Stimulated activated CD4-positive, alpha-beta T cell treated with anti-CD3 and anti-CD28 coated beads, Interleukin-15, amount 100 ng/mL, for 1 hour (primary cell): ENCODE measurements at places on chromosomes 3 and 15.

DNA sequence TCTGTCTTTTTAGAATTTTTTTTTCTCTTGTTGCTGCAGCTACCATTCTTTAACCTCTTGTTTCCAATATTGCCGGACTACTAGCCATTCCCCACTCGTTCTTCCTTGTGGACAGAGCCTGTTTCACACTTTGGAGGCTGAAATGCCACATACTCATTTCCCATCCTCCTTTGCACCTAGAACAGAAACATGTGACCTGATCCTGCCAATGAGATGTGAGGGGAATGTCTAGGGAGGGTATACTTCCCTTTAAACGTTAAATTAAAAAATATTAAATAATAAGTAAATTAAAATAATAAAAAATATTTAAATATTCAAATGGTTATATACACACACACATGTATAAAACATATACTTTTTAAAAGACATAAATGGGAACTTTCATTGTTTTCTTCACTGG, 20.6 kb upstream of the MDFIC2 start:
- DNase-seq: no peak

DNA sequence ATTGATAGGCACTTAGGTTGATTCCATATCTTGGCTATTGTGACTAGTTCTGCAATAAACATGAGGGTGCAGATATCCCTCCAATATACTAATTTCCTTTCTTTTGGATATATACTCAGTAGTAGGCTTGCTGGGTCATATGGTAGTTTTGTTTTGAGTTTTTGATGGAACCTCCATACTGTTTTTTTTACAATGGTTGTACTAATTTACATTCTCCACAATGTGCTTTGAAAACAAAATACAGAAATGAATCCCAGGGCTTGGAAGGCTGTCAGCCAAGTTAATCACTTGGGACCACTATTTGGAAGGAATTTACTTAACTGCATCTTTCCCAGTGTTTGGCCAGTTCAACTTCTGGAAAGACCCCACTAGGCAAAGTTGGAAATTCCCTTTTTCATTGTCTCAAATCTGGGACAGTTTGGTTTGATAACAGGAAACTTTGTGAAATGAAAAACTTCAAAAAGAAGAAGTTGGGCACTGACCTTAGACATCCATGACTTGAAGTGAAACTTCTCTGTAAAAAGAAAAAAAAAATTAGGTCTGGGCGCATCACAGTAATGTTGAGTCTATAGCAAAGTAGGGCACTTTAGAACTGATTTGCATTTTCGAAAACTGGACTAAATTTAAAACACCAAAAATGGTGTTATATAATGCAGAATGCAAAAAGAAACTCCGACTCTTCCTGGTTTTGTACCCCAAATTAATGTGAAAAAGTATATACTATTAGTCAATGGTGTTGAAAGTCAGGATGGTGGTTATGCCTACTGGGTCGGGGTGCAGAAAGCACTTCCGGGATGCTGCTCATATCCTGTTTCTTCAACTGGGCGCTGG, 6.0 kb downstream of the CTSH start:
- no peak for DNase-seq

GRCh38 chr3:37348736-37349396, 174.5 kb upstream of the LRRFIP2 start:
- DNase-seq: no peak

GRCh38 chr3:141429371-141430035, 57.3 kb upstream of the RASA2 start:
- no peak for DNase-seq

DNA sequence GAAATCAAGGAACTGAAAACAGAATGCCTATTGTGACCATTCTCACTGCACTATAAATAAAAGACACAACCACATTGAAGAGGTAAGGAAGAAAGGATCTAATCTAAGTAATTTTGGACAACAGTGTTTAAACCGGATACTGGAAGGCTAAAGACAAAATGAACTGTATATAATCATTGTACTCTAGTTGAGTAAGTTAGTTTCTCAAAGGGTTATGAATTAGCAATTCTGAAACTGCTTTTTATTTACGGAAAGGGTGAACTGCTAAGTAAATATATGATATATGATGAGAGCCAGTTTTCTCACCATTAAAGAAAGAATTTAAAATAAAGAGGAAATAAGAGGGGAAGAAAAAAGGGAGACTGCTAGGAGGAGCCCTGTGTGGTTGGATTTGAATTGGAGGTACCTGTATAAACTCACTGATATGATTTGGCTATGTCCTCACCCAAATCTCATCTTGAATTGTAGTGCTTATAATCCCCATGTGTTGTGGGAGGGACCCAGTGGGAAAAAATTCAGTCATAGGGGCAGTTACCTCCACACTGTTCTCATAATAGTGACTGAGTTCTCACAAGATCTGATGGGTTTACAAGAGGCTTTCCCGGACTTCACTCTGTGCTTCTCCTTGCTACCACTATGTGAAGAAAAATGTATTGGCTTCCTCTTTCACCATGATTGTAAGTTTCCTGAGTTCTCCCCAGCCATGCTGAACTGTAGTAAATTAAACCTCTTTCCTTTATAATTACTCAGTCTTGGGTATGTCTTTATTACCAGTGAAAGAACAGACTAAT, 607.7 kb downstream of the PYDC2 start:
- no peak for DNase-seq
